Transverse colon (tissue), 4 donors: ENCODE measurements at places on chromosomes 5 and 9. TPM values are rescaled to one million over a fixed set of nuclear protein-coding genes. Genes with fewer than 3 reads are reported as not detected.
A peak's percentile ranks its signal among the peaks of the same experiment; 100 is the strongest.

RNF183 gene
- total RNA-seq, result 0.14 TPM

SLC24A2 gene
- 0.32 TPM for total RNA-seq

NPR3 gene
- 4.5 TPM for total RNA-seq

DNA sequence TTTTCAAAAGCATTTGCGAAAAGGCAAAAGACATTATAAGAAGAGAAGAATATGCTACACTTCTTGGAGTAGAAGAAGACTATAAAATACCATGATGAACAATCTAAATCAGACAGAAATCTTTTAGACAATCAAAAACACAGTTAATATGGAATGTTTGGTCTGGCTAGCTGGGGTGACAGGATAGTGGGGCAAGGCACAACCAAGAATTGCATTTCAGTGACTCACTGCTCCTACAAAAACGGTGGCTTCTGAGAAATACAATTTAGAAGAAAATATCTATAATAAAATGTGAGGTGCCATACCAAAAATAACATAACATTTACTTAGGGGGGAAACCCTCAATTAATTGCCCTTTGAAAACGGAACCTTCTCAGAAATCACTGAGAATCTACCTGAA is 363.4 kb downstream of the NPR3 start:
- H3K27me3 ChIP-seq, result no peaks in the 10 kb centered on the region
- no peak for DNase-seq
- H3K4me3 ChIP-seq, result no peak overlapping the region

- DNase-seq, result peak; percentile 12
- H3K27me3 ChIP-seq, result no peaks in the 10 kb centered on the region
- H3K36me3 ChIP-seq, result no peaks in the 10 kb centered on the region
- H3K4me1 ChIP-seq, result no peaks in the 10 kb centered on the region
Observed at GRCh38 chr5:82349652-82350051, 71.5 kb upstream of the RPS23 start.

DNA sequence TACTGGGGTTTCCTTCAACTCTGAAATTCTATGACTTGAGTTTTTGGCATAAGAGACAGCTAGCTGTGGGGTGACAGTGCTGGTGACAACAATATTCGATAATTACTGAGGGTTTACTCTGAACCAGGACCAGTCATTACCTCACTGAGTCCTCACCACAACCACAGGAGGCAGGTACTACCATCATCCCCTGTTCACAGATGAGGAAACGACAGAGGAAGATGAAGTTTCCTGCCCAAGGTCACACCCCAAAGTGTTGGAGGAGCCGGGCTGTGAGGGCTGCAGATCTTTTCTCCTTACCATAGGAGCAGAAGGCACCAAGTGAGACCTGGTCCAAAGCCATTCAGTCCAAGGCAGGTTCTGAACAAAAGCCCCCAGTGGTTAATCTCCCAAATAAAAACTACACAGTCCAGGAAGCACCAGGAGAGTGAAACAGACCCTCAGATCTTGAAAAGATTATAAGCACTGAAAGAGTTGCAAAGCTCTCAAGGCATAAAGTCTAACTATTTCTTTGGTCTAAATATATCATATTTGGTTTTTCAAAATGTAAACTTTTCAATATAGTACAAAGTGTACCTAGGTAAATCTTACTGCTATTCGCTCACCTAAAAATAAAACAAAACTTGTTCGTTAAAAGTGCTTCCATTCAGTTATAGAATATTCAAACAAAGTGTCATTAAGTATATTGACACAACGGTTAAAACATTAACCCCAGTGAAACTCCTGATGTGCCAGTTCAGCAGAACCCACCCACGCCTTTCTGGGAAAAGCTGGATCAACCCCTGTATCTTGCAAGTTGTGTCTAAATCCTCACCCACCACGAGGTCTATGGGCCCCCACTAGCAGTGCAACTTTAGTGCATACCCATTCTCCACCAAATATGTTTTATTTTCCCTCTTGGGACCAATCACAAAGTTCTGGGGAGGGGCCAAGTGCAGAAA is 82.6 kb upstream of the EQTN start:
- H3K4me3 ChIP-seq, result no peak overlapping the region
- no peaks in the 10 kb centered on the region for H3K36me3 ChIP-seq
- no peaks in the 10 kb centered on the region for H3K27me3 ChIP-seq
- peaks cover 43% of the 10 kb centered on the region for H3K4me1 ChIP-seq

- no peak overlapping the region for H3K4me3 ChIP-seq
- H3K27ac ChIP-seq, result no peak overlapping the region
- no peaks in the 10 kb centered on the region for H3K36me3 ChIP-seq
- H3K4me1 ChIP-seq, result no peaks in the 10 kb centered on the region
- no peaks in the 10 kb centered on the region for H3K27me3 ChIP-seq
Observed at GRCh38 chr9:101513351-101513750, 20.3 kb upstream of the RNF20 start.

DNA sequence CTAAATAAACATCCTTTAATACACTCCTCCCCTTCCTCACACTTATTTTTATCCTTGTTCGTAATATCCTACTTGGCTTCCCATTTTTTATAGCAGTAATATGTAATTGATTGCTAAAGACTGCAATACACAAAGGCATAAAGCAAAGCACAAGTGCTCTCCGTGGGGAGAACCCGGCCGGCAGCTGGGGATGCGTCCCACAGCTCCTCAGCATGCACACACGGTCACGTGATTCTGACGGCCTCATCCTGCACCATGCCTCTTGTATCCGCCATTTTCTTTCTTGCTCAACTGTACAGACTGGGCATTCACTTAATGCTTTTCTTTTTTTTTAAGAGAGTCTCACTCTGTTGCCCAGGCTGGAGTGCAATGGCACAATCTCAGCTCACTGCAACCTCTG is 2.8 kb downstream of the BRD3OS start:
- H3K4me3 ChIP-seq, result no peak overlapping the region
- no peaks in the 10 kb centered on the region for H3K4me1 ChIP-seq
- H3K36me3 ChIP-seq, result no peaks in the 10 kb centered on the region
- H3K27ac ChIP-seq, result no peak overlapping the region
- no peak for DNase-seq

DNA sequence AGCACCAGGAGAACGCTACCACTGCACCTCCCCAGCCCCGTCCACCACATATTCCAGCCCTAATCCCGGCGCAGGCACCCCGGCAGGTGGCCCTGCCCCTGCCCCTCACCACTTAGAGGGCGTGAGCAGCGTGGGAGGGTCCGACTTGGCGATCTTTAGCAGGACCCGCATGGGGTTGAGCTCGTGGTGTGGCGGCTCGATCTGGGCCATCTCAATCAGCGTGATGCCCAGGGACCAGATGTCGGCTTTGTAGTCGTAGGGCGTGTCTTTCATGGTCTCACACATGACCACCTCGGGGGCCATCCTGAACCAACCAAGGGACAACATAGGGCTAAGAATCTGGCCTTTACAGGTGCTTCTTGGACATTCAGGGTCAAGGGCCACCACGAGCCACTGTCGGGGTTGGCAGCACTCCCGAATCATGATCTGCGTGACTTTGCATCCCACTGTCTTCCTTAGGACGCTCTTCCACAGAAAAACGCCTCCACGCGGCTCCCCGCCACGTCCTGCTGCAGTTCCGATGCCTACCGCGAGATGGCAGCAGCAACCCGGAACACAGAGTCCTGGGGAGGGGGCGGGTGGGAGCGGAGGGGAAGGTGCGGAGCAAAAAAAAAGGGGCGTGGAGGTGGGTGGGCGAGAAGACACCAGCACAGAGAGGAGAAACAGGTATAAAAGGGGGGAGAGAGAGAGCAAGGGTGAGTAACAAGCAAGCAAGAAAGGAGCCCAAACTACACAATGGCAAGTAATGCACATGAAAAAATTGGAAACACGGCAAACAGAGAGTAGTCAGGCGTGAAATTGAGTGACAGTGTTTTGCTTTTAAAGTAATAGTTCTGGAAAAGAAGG is 81.3 kb downstream of the STK10 start:
- no peaks in the 10 kb centered on the region for H3K27me3 ChIP-seq
- peaks cover 21% of the 10 kb centered on the region for H3K4me1 ChIP-seq
- peak; percentile 55 for DNase-seq
- H3K36me3 ChIP-seq, result no peaks in the 10 kb centered on the region
- H3K27ac ChIP-seq, result peak overlapping the region; percentile 21
- no peak overlapping the region for H3K4me3 ChIP-seq

DNA sequence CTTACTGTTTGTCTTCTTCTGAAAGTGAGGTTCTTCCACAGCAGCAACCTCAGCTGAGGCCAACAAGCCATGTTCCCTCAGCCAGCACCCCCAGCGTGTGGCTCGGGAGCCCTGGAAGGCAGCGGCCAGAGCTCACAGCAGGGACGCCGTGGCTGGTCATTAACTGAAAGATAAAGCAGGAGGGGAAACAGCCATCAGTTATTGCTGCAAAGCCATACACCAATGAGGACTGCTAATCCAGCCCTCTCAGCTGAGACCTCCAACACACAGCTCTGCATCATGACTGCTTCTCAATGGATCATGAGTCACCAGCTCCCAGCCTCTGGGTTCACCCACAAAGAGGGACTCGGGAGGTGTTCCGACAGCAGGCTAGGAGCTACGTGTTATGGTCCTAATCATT is 24.3 kb downstream of the ABCA1 start:
- H3K36me3 ChIP-seq, result no peaks in the 10 kb centered on the region
- H3K27ac ChIP-seq, result peak overlapping the region; percentile 4
- peaks cover 16% of the 10 kb centered on the region for H3K4me1 ChIP-seq
- no peaks in the 10 kb centered on the region for H3K27me3 ChIP-seq
- DNase-seq, result no peak
- no peak overlapping the region for H3K4me3 ChIP-seq

DNA sequence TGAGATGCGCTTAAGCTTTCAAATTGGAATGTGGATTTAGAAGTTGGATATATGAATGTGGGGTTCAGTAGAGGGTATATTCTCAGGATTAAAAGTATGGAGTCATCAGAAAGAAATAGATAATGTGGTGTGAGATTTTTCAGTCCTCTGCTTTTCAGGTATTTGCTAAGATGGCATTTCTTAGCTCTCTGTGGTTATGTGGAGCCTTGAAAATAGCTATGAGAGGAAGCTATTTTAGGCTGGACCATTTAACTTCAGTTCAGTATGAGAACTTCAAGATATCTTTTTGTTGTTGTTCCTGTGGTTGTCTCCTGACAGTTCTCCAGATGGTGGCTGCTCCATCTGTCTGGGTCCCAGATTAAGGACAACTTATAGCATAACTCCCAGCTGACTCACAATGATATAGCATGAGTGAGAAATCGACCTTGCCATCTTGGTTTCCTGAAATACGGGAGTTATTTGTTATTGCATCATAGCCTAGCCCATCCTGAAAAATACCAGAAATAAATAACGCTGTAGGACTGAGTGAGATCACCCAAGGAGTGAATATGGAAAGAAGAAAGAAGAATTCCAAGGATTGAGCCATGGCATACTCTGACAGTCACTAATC is 461.5 kb downstream of the ANXA1 start:
- DNase-seq, result no peak
- no peaks in the 10 kb centered on the region for H3K4me1 ChIP-seq
- no peak overlapping the region for H3K27ac ChIP-seq
- H3K4me3 ChIP-seq, result no peak overlapping the region
- no peaks in the 10 kb centered on the region for H3K27me3 ChIP-seq

- no peaks in the 10 kb centered on the region for H3K4me1 ChIP-seq
- no peak for DNase-seq
- no peak overlapping the region for H3K4me3 ChIP-seq
- no peaks in the 10 kb centered on the region for H3K27me3 ChIP-seq
Observed at GRCh38 chr5:93653716-93654115, 70.7 kb downstream of the NR2F1 start.

- no peaks in the 10 kb centered on the region for H3K4me1 ChIP-seq
- H3K27ac ChIP-seq, result no peak overlapping the region
- H3K36me3 ChIP-seq, result no peaks in the 10 kb centered on the region
- no peak overlapping the region for H3K4me3 ChIP-seq
- DNase-seq, result no peak
Observed at GRCh38 chr5:13632676-13633075, 311.8 kb downstream of the DNAH5 start.

GRCh38 chr5:132777209-132778069 is at the start of gene SEPTIN8:
Gene SEPTIN8 (minus strand): TSS chr5:132777239. CDS start chr5:132777137, 102 bp downstream.
- H3K36me3 ChIP-seq, result no peaks in the 10 kb centered on the region
- peak within 1 kb of the TSS; percentile 80 for H3K27ac ChIP-seq
- H3K4me1 ChIP-seq, result peaks cover 22% of the 10 kb centered on the region
- peak; percentile 59 for DNase-seq

GRCh38 chr9:76101075-76101474 is 210.6 kb downstream of the PCSK5 start:
- no peaks in the 10 kb centered on the region for H3K4me1 ChIP-seq
- no peak overlapping the region for H3K4me3 ChIP-seq
- peak overlapping the region; percentile 36 for H3K27ac ChIP-seq
- DNase-seq, result no peak
- peaks cover 7% of the 10 kb centered on the region for H3K36me3 ChIP-seq

DNA sequence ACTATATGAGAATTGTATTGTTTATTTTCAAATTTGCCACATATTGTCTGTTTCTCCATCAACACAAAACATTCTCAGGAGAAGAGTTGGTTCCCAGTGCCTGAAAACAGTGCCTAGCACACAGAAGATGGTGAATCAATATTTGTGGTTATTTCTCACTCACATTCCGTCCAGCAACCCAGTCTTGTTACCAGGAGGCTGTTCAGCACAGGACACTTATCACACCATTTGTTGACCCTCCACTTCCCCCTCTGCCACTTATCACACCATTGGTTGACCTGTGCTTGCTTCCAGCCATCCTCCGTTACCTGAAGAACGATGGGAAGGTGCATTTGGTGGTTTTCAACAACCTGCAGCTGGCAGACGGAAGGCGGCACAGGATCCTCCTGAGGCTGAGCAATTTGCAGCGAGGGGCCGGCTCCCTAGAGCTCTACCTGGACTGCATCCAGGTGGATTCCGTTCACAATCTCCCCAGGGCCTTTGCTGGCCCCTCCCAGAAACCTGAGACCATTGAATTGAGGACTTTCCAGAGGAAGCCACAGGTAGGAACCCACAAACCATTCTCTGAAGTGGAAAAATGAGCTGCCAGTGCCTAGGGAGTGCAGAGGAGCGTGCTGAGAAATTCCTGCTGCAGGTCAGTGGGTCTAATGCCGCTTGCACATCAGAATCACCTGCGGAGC is 20.5 kb downstream of the THBS4 start:
- no peak overlapping the region for H3K27ac ChIP-seq
- H3K36me3 ChIP-seq, result no peaks in the 10 kb centered on the region
- no peaks in the 10 kb centered on the region for H3K4me1 ChIP-seq
- no peaks in the 10 kb centered on the region for H3K27me3 ChIP-seq
- DNase-seq, result no peak

- no peaks in the 10 kb centered on the region for H3K36me3 ChIP-seq
- DNase-seq, result no peak
- H3K4me3 ChIP-seq, result no peak overlapping the region
- no peaks in the 10 kb centered on the region for H3K4me1 ChIP-seq
Observed at GRCh38 chr5:137016783-137017324, 482.3 kb downstream of the SPOCK1 start.
